ENCODE measurements at places on chromosomes 5 and 9. TPM values are rescaled to one million over a fixed set of nuclear protein-coding genes. Genes with fewer than 3 reads are reported as not detected.

The OTP gene
- total RNA-seq: 0.39 TPM

The OR13J1 gene
- not detected for total RNA-seq

The RNF208 gene
- total RNA-seq: 3.0 TPM

The RANBP3L gene
- 19.9 TPM for total RNA-seq

The UNC5A gene
- 1.7 TPM for total RNA-seq

The PCDHGA3 gene
- 19.3 TPM for total RNA-seq

The INSL4 gene
- total RNA-seq: not detected

The SPINK13 gene
- not detected for total RNA-seq

The TEK gene
- total RNA-seq: 3.9 TPM

The LYRM7 gene
- 12.1 TPM for total RNA-seq

The PCDHAC1 gene
- total RNA-seq: 5.5 TPM

The RNF180 gene
- 23.1 TPM for total RNA-seq

The CCDC187 gene
- 61.5 TPM for total RNA-seq

The SEMA5A gene
- 5.4 TPM for total RNA-seq

The CCDC183 gene
- 59.8 TPM for total RNA-seq

The LCN15 gene
- not detected for total RNA-seq

The ABCA1 gene
- 42.0 TPM for total RNA-seq

The BARHL1 gene
- not detected for total RNA-seq

The GMCL2 gene
- total RNA-seq: 11.0 TPM

The PPP3R2 gene
- 18.0 TPM for total RNA-seq

The MTAP gene
- total RNA-seq: 19.3 TPM

The SV2C gene
- total RNA-seq: 0.87 TPM

The CDH12 gene
- total RNA-seq: 2.3 TPM

The CYLC2 gene
- 20.5 TPM for total RNA-seq

The BRINP1 gene
- total RNA-seq: 1.2 TPM

The EQTN gene
- total RNA-seq: 33.0 TPM

The IFNA13 gene
- total RNA-seq: 1.9 TPM
